ENCODE measurements at places on chromosomes 7 and 10.
A peak's percentile ranks its signal among the peaks of the same experiment; 100 is the strongest.

DNA sequence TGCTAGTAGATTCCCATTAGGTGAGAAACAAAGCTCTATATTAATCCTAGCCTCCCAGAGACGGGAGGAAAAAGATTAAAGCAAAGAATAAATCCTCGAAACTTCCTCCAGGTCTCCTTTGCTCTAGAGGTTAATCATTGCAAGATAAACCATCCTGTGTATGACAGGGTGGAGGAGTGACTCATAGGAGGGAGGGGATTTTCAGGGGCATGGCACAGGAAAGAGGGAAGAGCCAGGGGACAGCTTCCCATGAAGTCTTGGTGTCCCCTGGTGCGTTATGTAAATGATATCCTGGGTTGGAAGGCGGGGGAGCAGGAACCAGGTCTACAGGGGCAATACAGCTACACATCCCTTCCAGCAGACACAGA lies 780 bp downstream of the CYP3A5 start:
- no peak for DNase-seq

- DNase-seq, result no peak
Measured at GRCh38 chr7:3356173-3356572, 55.1 kb downstream of the SDK1 start.

- DNase-seq, result no peak
Measured at GRCh38 chr7:18395868-18396267, 99.7 kb upstream of the HDAC9 start.

DNA sequence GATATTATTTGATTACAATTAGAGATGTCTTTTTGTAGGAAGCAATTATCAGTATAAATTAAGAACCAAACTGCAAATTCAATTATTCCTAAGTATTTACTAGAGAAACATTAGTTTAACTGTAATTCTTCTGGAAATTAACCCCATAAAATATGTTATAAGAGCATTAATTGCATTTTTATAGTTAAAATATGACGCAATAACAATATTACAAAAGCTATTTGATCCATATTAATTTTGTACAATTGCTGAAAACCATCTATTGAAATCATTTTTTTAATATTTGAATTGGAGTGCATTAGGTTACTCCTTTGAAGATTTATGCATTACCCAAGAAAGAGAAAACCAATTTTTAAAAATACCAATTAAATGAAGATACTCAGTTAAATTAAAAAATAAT lies 254.8 kb upstream of the LRRTM3 start:
- DNase-seq, result no peak

DNA sequence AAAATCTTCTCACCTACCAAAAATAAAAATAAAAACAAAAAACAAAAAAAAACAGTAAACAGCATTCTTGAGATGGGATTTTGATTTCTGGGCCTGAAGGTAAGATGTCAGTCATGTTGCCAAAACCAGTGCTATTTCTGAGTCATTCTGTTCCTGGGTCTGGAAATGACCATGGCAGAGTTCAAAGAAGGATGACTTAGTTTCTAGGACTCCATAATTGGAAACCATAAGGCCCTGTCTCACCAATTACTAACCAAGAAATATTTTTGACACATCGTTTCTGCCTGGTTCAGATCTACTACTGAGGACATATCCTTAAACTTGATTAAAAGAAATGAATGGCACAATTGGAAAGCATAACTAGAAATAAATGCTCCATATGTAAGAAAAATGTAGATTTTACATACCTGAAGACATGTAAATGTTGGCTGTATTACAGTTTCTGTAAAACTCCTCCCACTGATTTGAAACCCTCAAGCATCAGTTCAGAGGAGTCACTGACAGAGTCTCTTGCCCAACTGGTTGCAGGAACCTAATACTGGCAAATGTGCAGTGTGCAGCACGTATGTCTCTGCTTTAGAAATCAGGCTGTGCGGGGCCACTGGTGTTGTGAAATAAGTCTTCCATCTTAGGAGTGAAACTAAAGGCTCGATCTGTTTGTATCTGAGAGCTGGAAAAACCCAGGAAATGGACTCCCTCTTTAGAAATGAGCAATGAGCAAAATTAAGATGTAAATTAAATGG lies 84.8 kb upstream of the EGR2 start:
- DNase-seq, result no peak

- DNase-seq, result no peak
Measured at GRCh38 chr7:50782375-50783208, at the start of gene GRB10. Gene GRB10, minus strand, starts transcription at chr7:50782896. Its CDS starts 50,574 bp downstream, at chr7:50732322.

DNA sequence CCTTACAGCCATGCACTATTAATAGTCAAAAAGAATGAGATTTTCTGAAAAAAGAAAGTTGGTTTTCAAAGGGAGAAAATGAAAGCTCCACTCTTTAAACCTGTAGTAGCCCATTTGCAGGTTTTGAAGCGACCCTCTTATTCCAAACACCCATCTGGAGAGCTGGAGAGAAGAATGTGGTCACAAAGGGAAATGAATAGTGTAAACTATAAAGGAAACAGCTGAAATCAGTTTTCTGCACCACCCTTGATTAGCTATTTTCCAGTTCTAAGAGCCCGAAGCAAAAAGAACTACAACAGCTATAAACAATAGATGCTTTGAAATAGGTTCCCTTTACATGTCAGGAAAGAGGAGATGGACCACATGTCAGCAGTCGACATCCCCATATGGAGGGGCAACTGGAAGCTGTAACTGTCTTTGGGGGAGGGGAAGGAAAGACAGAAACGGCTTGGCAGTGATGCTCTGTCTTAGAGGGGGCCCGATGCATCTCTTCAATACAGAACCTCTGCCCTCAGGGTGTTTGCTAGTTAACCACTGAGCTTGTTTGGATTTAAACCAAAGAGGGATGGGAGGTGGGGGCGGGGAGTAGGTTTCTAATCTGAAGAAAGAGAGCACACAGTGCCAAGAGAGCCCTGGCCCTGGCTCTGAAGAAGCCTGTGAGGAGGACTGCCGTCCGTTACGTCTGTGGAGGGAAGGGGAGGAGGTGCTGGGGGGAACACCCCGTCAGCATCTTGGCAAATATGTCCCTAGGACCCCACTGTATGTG lies 55.3 kb downstream of the CPVL start:
- no peak for DNase-seq

GRCh38 chr10:59323036-59323459 lies 39.3 kb downstream of the FAM13C start:
- DNase-seq, result no peak

GRCh38 chr10:91865562-91866081 lies 43.7 kb downstream of the FGFBP3 start:
- no peak for DNase-seq

DNA sequence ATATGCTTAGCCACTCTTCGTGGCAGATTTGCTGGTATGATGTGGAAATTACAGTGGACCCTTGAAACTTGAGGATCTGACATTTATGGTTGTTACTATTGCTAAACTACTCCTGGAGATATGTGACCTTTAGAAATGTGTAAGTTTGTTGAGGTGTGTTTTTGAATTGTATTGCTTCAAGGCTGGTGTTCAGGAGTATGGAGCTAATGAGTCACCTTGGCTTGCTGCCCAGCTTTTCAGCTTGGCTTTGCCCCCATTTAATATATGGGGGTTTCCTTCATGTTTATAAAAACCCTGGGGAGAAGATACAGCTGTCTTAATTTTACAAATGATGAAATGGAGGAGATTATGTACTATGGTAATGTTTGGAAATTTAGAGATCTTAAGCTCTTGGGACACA lies 11.6 kb downstream of the HBP1 start:
- peak; percentile 76 for DNase-seq

DNA sequence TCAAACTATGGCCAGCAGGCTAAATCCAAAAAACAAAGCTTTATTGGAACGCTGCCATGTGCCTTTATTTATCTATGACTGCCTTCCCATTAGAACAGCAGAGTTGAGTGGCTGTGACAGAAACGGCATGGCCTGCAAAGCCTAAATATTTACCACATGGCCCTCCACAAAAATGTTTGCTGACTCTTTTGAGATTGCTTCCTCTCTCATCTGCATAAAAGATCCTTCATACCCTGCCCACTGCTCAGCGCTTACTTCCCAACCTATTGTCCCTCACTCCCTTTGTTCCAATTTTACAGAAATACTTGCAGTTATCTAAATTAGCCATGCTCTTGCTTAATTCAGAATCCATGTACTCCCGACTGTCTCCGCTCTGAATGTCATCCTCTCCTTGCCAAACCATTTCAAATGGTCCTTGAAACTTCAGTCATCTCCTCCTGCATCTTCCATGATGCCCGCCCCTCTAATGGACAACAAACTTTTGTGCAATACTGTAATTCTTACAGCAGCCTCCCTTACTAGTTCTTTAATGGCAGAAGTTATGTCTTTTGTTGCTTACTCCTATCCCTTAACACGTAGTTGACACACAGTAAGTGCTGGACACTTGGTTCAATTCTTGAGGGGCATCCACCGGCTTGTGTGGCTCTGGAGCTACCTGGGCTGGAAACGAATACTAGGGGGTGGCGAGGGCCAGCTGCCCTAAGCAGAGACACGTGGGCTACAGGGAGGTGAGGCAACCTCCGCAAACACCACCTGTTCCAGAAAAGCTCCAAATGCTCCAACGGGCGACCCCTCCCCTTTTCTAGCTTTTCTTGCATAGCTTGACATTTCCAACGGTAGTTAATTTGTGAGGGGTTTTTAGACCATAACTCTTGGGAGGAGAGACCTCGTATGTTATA lies 832 bp downstream of the XRCC2 start:
- no peak for DNase-seq

DNA sequence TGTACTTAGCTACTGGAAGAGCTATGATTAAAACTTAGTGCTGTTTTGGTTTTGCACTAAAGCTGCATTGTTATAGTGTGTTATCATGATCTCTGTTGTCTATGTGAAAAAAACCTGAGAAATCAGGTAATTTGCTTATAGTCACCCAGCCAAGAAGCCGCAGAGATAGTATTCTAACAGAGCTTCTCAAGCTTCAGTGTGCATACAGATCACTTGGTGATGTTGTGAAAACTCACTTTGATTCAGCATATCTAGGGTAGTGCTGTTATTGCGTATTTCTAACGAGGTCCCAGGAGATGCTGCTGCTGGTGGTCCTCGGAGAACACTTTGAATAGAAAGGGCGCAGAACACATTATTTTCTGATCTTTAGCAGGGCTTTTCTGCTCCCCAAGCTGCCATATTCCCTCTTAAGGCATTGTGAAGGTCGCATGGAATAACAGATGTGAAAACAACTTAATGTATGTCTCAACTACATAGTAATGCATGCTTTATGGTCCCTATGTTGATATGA lies 68.4 kb upstream of the PDCD4 start:
- DNase-seq, result no peak

GRCh38 chr7:65444899-65445823 lies 71.5 kb downstream of the ZNF92 start:
- DNase-seq, result no peak

Data from activated CD4-positive, alpha-beta T cell treated with anti-CD3 and anti-CD28 coated beads, Interleukin-2, amount 50 U/mL, for 4 hours (primary cell).